ENCODE measurements at places on chromosomes 13 and 19.

DNA sequence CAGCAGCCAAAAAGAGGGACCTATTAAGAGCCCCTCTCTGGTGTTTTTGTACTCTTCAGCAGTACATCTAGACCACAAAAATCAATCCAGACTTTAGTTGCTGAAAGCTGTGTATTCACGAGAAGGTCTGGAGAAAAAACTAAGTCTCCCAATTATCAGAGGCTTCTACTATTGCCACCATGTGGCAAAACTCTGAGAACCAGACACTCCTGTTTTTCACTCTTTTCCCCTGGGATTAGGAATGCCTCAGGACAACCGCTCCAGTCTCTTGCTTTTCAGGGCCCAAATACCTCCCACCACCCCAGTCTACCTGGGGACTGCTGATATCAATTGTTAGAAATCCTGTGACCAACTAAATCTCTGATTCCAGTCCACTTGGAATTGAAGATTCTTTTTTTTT is 30.1 kb upstream of the OBI1 start:
- no peak for DNase-seq

DNA sequence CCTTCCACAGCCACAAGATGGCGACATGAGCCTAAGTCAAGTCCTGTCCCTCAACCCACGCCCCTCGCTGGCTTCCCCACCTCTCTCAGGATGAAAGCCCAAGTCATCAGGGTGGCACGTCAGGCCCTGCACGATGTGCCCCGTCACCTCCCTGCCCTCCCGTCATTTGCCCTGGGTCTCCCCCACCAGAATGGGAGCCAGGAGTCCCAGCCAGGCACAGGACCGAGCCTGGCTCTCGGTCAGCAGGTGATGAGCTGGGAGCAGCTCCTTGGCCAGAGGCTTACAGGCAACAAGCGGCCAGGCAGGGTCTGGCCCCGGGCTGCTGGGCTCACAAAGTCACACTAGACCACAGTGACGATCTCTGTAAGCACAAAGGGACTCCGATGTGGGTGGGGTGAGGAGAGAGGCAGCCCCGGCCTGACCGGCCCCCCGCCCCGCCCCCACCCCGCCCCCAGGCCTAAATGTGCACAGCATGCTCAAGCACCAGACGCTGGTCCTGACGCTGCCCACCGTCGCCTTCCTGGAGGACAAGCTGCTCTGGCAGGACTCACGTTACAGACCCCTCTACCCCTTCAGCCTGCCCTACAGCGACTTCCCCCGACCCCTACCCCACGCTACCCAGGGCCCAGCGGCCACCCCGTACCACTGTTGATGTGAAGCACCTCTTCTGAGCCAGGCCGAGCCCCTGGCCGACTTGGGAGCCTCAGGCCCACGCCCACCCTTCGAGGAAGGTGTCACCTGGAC is 7.3 kb downstream of the MRPL4 start:
- DNase-seq = peak; percentile 78

- DNase-seq = no peak
Measured at GRCh38 chr19:10467104-10467706, 36.0 kb downstream of the KEAP1 start.

DNA sequence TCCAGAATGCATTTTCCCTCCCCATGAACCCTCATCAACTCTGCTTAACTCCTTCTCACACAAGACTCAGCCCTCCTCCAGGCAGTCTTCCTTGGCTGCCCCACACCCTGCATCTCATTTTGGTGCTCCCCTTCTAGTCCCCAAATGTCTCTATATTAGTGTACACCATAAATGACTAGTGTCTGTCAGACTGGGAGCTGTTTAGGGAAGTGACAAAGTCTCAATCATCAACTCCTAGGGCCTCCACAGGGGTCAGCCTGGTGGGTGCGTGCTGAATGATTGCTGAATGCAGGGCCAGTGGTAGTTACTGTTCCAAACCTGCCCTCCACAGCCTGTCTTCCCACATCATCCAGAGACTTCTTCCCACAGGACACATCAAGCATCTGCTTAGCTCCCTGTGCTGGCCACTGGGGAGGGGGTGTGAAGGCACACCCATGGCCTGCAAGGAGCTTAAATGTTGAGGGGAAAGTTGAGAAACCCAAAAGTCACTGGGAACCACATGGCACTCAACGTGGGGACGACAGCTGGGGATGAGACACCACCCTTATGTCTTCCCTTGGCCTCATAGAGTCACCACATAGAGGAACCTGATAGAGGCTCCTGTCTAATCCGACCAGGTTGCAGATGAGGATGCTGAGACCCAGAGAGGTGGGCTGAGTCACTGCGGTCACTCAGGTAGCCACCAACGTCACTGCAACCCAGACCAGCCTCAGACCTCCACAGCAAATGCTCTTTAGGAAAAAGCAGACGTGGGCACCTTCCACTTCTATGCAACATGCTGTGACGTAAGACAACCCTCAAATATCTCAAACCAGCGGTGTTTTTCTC is 79.3 kb upstream of the TM9SF2 start:
- DNase-seq = no peak

DNA sequence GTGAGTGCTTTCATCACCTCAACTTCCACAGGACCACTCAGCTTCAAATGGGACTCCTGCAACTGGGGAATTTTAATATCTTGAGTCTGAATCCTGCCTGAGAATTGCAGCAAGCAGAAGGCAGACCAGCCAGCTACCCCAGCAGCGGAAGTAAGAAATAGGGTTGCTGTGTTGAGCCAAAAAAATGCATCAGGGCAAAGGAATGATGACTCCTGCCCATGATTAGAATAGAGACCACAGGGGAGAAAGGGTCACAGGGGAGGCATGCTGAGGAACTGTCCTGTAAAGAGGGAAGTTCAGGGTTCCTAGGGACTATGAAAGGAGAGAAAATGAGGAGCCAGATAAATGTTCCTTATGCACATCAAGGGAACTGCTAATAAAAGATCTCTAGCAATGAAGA is 370.2 kb downstream of the KCTD12 start:
- peak; percentile 71 for DNase-seq

DNA sequence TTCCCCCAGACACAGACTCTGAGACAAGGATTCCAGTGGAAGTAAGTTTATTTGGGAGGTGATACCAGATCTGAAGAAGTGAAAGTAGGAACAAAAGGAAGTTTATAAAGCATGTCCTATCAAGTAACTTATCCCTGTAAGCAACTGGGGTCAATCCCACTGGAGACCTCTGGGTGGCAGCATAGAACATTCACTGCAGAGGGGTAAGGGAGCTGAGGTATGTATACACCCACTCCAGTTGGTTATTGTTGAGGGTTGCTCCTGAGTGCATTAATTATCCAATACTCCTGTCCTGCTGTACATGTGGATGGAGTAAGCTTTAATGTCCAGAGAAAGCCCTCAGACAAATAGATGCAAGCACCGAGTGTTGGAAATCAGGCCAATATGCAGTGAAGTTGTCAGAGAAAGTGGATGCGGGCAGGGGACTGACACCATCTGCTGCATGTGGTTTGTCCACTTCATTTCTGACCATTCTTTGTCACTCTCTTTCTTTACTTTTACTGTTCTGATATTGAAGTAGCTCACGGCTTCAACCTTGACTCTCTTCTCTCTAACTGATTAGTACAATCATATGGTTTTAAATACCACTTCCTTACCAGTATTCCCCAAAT is 46.7 kb downstream of the NOTCH3 start:
- DNase-seq = peak; percentile 33

DNA sequence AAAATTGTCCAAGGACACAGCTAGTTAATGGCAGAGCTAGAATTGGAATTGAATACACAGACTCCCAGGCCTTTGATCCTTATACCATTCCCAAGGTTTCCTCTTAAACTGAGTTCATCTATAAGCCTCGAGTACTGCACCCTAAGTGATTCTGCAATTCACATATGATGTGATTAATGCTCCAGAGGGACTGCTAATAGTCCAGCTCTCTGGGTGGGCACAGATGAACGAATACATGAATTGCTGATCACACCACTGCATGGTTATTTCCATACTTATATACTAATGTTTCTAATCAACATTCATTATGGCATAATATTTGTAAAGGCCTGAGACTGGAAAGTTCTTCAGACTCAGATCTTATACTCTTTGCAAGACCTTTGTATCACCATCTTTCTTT is 101.8 kb downstream of the NUFIP1 start:
- DNase-seq = no peak

GRCh38 chr19:41377977-41378709 is 1.8 kb downstream of the TMEM91 start:
- no peak for DNase-seq

- DNase-seq = no peak
Measured at GRCh38 chr13:49615836-49616675, 12.3 kb upstream of the ARL11 start.

- DNase-seq = peak; percentile 19
Measured at GRCh38 chr19:5006201-5006600, 37.3 kb downstream of the KDM4B start.

- DNase-seq = no peak
Measured at GRCh38 chr19:2350656-2351055, 9.4 kb upstream of the TMPRSS9 start.

DNA sequence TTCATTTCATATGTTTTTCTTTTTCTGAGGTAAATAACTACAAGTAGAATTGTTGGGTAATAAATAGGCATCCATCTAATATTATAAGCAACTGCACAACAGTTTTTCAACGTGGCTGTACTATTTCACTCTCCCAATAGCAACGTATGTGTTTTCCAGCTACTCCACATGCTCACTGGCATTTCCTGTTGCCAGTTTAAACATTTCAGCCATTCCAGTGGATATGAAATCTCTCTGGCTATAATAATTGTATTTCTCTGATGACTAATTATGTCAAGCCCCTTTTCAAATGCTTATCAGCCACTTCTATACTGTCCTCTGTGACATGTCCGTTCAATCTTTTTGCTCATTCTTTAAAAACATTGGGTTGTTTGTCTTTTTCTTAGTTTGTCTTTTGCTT is 26.8 kb upstream of the ALOX5AP start:
- DNase-seq = no peak

GRCh38 chr19:9792206-9793070 is 23.9 kb upstream of the ZNF846 start:
- peak; percentile 73 for DNase-seq

DNA sequence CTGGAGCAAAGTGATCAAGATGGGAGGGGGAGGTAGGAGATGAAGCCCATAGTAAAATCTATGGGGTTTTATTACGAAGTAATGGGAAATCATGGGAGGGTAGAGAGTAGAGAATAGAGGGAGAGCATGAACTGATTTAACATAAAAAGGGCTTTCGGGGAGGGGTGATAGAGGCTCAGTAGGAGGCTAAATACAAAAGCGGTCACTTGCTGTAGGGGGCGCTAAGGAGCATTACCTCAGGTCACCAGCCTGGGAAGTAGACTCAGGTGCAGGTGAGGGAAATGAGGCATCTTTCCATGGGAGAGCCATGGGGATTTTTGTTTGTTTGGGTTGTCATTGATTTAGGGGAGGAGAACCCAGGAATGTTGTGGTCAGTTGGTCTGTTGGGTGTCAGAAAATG is 14.1 kb downstream of the KRTDAP start:
- DNase-seq = no peak

DNA sequence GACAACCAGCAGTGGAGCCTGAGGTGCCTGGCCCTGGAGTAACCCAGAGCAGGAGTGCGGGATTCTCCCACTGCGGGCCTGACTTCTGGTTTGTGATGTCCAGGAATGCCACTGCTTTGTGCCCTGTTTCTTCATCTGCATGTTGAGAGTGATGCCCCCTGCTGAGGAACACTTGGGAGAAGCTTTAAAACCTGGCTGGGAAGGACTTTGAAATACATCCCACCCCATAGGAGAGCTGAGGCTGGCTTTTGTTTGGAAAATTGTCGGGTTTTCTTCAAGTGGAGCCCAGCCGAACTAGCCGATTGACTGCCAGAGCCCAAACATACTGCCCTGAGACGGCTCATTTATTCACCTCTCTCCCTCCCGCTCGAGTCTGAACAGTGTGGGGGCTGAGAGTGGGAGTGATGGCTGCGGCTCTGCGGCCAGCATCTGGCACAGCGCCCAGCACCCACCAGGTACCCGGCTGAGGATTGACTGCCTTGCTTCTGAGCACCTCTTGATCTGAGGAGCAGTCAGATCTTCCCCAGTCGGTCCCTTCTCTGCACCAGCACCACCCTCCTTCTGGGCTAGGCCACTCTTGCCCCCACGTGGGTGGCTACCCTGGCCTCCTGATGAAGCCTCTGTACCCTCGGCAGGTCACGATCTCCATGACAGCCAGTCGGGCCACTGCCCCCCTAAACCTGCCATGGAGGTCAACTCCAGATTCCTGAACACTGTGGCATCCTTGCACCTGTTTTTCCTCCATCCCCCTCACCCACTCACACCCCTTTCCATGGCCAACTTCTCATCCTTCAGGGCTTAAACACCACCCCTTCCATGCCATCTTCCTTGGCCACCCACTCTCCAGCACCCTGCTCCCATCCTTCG is 148.9 kb downstream of the SIPA1L3 start:
- DNase-seq = no peak

DNA sequence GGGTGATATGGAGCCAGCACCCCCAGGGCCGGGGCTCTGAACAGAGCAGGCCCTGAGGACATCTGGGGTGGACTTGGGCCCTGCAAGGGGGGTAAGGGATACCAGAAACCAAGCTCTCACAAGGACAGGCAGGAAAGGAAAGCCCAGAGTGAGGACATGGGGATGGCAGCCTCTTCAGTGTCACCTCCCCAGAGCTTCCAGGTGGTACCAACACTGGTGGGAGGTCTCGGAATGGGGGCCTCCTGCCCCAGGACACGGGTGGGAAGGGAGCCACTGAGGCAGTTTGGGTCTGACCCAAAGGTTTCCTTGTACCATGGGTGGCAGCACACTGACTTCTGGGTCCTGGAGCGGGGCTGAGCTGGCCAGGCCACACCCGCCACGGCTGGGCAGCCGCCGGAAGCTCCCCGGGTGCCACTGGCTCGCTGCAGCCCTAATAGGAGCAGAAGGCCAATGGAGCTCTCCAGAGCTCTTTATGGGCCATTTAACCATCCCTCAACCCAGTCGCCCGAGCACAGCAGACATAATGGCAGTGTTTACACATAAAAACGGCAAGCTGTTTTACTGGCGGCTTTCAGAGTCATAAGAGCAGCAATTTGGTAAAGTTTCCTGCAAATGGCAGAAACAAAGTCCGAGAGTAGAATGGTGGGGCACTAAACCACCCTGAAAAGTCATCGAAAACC is 59.3 kb downstream of the PEPD start:
- no peak for DNase-seq

DNA sequence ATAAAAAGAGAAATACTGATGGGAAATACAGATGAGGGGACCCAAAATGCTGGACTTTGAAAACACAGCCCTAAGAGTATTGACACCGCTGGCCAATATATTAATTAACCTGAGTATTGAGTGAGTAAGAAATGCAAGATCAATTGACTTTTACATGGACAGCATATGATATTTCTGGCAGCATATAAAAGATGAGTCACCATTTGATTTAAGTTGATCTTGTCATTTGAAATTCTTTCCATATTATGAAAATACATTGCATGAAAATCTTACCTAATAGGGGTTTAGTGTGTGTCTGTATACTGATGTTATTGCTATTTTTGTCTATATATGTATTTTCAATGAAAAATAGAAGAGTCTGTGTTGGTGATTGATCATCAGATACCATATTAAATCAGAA is 619.6 kb downstream of the KCTD12 start:
- no peak for DNase-seq

GRCh38 chr13:78576261-78576660 is 27.1 kb downstream of the POU4F1 start:
- no peak for DNase-seq
